Activated CD8-positive, alpha-beta memory T cell treated with anti-CD3 and anti-CD28 coated beads, Interleukin-2, amount 10 ng/mL, durations not matched to agents 7 days and 5 days (primary cell): ENCODE measurements at places on chromosomes 3 and 15. TPM values are rescaled to one million over a fixed set of nuclear protein-coding genes. Genes with fewer than 3 reads are reported as not detected.

DNA sequence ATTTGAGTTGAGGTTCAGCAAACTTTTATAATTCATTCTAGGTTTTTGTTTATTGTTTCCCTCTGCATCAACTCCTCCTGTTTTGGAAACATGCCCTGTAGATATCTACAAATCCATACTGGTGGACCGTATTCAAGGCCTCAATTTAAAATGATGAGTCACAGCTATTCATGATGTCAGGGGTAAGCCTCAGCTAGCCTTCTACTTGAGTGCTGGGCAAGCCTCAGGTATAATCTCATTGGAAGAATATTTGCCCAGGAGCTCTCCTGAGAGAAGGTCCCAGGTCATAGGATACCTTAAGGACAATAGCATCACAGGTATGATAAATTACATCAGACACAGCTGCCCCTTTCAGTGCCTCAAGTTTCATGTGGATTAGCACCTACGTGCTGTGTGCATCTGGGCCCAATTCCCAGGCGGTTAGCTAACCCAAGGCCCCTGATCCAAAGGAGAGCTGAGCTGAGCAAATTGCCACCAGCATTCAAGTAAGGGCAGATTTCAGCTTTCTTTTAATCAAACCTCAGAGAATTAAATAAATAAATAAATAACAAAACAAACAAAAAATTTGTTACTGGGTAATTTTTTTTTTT, 87.5 kb downstream of the KCNMB2 start:
- DNase-seq: no peak

CCR3 gene
- total RNA-seq: 1.4 TPM

DNA sequence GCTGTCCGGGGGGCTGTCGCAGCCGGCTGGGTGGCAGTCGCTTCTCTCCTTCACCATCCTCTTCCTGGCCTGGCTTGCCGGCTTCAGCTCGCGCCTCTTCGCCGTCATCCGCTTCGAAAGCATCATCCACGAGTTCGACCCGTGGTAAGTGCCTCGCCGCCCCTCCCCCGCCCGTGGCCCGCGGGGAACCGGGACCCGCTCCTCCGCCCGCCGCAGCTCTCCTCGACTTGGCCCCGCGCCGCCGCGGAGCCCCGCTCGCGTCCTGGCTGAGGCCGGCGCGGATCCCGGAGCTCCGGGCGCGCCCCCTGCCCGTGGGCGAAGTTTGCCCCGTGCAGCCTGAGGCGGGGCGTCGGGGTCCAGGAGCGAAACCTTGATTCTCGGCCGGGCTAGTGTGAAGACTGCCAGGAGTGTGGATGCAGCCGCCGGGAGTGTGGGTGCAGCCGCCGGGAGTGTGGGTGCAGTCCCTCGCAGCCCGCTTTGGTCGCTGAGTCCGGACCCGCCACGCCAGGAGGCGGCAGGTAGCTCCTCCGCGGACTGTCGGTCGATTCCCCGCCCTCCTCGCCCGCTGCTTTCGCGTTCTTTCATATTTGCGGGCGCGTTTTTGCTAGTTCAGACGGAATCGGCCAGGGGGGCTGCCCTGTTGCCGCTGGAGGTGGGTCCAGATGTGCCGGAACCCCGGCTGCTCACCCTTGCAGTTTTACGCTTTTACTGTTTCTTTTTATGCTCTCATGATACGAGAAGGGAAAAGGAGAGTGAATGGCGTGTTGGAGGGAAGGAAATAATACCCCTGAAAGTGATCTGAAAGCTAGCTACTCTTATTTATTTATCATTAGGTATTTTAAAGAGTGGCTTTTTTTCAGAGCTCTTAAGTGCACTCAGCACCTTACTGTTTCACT, 692 bp downstream of the STT3B start:
- DNase-seq: peak; percentile 76

DNA sequence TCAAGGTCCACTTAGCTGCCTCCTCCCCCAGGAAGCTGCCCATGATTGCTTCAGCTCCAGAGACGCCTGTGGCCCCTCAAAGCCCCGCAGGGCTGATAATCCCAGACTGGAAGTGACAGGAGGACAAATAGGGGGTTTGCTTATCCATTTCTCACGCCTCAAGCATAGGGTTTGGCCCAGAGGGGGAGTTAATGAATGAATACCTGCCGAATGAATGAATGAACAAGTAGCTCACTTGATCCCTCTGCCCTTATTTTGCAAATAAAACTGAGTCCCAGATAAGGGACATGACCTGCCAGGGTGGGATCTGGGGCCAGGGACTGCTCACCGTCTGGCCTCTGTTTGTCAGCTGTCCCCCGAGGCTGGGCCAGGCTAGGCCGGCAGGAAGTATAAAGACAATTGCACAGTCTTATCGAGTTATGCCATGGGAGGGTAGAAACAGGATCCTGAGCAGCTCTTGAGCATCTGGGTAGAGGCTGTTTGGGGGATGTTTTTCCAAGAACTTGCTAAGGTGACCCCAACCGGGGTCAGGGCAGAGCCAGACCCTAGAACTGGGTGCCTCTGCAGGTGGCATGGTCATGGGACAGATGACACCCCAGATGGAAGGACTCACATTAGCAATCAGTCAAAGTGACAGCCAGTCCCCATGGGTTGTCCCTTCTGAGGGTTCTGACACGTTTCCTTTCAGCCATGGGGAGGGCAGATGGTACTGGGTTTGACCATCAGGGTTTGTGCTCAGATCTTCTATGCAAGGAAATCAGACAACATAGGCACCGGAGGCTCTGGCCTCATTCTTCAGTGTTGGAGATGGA, 45.0 kb downstream of the IQSEC1 start:
- DNase-seq: no peak

- DNase-seq: no peak
Observed at GRCh38 chr15:73727330-73727976, 25.7 kb downstream of the INSYN1 start.

DNA sequence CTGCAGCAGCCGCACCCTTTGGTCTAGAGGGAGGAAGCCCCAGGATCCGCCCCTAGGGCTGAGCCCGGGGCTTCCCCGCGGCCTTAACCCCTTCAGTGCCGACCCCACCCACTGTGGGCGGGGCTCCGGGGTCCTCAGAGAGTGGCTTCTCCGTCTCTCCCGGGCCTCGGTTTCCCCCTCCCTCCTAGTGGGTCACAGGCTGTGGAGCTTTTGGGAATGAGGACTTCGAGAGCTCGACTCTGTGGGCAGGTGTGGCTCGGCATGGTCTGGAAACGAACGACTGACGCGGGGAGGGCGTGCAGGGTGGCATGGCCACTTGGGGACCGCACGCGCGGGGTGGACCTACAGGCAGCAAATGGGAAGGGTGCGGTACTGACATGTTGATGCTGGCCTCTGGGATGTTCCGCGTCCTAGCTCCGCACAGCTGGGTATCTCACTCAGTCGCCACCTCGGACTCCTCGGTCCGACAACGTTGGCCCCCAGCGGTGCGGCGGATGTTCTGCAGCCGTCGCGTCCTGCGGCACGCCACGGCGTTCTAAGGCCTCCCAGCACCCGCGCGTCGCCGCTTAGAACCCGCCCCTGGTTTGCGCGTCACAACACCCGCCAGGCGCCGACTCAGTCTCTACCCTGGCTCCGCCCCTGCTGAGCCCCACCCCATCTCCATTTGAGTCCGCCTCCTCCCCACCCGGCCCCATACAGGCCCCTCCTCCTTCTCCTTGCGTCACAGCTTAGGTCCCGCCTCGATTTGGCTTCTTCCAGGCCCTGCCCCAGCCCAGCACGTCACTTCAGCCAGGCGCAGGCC, at the start of the genes HYAL3 and NAA80:
Gene HYAL3 (minus strand): TSS at position 570 of the 802 bp plus-strand sequence. CDS start 3,803 bp downstream, outside the sequence.
Gene NAA80 (minus strand): TSS at position 570 of the 802 bp plus-strand sequence. CDS start 1,942 bp downstream, outside the sequence.
- DNase-seq: peak; percentile 100

- no peak for DNase-seq
Observed at GRCh38 chr3:79200456-79200855, 567.3 kb downstream of the ROBO1 start.

FEM1B gene
- 50.1 TPM for total RNA-seq
